Fibroblast of skin of right quadriceps (primary cell): ENCODE measurements at places on chromosomes 5 and 9.

DNA sequence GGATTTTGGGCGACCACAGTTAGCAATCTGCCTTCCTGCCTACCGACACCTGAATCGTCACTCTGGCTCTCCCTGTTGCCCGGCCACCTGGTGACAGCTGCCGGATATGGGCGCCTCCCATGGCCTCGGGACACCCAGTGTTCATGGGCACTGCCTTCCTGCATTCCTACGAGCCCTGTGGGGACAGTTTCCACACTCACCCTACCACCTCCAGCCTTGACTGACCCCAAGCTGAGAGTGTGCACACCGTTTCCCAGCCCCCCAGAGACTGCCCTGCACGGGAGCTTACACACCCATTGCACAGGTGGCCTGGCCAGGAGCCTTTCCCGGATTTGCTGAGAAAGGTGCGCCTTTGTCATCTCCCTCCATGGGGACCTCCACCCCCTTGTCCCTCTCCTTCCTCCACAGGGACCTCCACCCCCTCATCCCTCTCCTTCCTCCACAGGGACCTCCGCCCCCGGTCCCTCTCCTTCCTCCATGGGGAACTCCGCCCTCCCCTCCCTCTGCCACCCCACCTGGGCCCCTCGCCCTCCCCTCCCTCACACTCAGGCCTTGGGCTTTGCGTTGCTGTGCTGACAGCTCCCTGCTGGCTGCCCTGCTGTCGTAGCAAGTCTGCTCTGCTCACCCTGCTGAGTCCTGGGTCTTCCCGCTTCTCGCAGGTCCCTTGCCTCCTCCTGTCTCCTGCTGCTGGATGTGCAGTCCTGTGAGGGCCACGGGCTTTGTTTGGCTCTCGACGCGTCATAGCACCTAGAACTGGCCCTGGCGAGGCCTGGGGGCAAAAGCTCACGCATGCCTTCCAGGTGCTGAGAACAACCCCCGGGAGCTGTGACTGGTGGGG is 48.4 kb downstream of the MRPL36 start:
- no peak for DNase-seq

GRCh38 chr9:125407432-125407973 is 145.9 kb downstream of the GAPVD1 start:
- DNase-seq: no peak

- peak; percentile 89 for DNase-seq
These were observed 36.5 kb downstream of the HABP4 start for GRCh38 chr9:96486386-96487028.

GRCh38 chr9:109252291-109252690 is 68.6 kb downstream of the EPB41L4B start:
- DNase-seq: no peak

DNA sequence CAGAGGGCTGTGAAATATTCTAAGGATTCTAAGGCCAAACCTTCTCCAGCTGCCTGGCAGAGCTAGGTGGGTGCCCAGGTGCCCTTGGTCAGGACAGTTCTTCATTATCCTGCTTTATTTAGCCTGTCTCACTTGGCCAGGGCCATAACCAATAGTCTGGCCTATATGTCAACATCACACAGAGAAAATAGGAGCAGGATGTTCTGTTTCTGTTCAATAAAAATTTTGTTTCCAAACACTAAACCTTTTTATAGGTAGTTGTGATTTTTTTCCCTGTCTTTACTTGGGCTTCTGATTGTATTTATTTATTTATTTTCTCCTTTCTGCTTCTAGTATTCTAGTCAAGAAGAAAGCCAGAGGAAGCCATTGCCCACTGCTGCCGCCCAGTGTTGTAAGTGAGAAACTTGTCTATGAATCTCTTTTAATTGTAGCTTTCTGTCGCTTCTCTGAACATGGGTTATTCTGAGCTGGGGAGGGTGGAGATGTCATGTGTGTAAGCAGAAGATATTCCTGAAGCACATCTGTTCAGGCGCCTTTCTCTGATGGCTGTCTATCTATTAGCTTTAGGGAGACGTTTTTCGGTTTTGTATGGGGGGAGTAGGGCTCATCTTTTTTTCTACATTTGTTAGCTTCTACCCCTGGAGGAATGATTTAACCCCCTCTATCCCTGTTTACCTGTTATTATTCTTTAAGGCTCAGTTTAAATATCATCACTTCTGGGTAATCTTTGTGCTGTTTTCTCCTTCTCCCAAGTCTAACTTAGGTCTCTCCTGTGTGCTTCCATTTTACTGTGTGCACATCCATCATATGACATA is 97.1 kb downstream of the UNC13B start:
- DNase-seq: peak; percentile 71

DNA sequence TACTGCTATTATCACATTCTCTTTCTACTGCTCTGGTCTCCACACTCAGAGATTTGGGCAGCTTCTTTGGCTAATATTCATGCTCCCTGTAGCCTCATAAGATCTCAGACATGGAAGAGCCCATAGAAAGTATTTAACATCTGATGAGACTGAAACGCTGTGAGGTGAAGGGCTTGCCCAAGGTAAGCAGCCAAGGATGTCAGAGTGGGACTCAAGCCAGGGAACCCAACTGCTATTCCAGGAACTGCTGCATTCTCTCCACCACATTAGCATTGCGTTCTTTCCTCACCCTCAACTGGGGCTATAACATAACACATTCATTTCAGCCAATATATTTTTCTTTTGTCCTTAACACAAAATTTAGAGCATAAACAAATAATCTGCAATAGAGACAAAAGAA is 3.8 kb downstream of the ADRB2 start:
- no peak for DNase-seq

- peak; percentile 48 for DNase-seq
These were observed 486.6 kb downstream of the CCDC171 start for GRCh38 chr9:16039218-16039987.

- DNase-seq: peak; percentile 86
These were observed 184.7 kb downstream of the MAPKAP1 start for GRCh38 chr9:125522328-125522725.

DNA sequence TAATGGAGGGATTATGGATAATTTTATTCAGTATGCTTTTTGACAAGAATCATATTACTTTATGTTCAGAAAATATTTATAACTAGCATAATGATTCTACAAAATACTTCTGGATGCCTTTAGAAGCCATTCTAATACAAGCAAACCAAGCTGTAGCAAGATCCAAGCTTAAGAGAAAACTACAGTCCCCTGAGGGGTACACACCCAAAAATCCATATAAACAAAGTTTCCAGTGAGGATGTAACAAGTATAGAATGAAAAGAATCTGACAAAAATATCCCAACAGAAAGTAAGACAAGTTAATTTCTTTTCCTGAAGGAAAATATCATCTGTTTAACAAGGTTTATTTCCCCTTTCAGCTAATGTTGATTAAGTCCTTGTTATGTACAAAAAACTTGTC is 53.9 kb downstream of the MLLT3 start:
- DNase-seq: no peak

DNA sequence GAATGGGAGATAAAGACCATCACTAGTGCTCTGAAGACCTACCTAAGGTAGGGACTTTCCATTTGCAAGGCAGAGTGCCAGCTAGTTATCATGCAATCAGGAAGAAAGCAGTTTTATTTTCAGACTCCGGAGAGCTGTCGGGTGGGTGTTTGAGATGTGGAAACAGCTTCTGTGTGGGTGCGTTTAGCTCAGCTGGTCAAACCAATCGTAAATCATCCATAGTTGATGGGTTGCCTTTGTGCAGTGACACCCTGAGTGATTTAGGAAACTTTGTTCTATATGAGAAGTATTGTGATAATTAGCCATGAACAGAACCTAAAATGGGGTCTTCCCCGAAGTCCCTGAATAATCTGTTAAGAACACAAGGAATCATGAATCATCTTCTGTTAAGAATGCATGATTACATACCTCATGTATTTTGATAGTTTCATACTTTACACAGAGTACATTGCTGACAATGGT is 284.3 kb downstream of the ARHGAP26 start:
- peak; percentile 52 for DNase-seq
